ENCODE measurements at places on chromosomes 7 and 10.

DNA sequence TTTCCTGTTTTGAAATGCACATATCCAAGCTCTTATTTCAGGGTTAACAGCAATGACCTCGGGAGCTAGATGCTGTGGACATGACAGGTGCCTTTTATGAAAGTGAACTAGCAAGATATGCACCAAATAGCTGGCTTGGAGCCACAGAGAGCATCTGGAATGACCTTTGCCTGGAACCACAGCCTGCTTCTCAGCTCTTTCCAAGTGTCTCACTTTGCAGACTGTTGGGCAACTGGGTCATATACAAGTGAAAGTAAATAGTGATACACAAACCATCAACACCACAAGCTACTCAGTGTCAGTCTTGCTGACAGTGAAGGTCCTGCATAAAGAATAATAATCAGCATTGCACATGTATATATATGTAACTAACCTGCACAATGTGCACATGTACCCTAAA, 183.5 kb downstream of the RNF133 start:
- H3K27me3 ChIP-seq: no peaks in the 10 kb centered on the region
- DNase-seq: no peak
- no peak overlapping the region for H3K27ac ChIP-seq
- H3K4me3 ChIP-seq: no peak overlapping the region
- H3K36me3 ChIP-seq: no peaks in the 10 kb centered on the region
- no peaks in the 10 kb centered on the region for H3K4me1 ChIP-seq

GRCh38 chr7:158766570-158767281, 62.1 kb upstream of the NCAPG2 start:
- H3K4me3 ChIP-seq: no peak overlapping the region
- no peaks in the 10 kb centered on the region for H3K4me1 ChIP-seq
- no peak for DNase-seq
- H3K27me3 ChIP-seq: no peaks in the 10 kb centered on the region
- peaks cover 5% of the 10 kb centered on the region for H3K36me3 ChIP-seq

DNA sequence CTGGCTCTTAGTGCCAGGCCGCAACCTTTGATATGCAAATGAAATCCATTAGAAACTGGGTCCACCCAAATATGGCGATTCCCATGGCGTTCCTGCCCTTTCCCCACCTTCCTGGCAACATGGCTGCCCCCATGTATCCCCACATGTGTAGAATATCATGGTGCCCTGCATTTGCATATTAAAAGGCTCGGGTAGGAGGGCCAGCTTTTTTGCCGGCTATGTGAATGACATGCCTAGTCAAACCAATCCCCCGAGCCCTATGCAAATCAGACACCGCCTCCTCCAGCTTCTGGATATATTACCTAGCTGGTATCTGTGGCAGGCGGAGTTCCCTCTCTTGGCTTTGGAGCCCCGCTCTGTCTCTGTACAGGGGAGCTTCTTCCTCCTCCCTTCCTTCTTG, 18.3 kb downstream of the MMS19 start:
- no peaks in the 10 kb centered on the region for H3K27me3 ChIP-seq
- peaks cover 9% of the 10 kb centered on the region for H3K36me3 ChIP-seq
- DNase-seq: no peak
- H3K4me3 ChIP-seq: no peak overlapping the region

- H3K36me3 ChIP-seq: no peaks in the 10 kb centered on the region
- no peaks in the 10 kb centered on the region for H3K27me3 ChIP-seq
- no peak overlapping the region for H3K27ac ChIP-seq
- H3K4me1 ChIP-seq: no peaks in the 10 kb centered on the region
- no peak for DNase-seq
These were observed 308.2 kb downstream of the LRMDA start for GRCh38 chr10:75739414-75740143.
